NCI-H1092 (cell line): ENCODE measurements at places on chromosomes 2 and 18.
A peak's percentile ranks its signal among the peaks of the same experiment; 100 is the strongest.

GRCh38 chr2:164186591-164186990 lies 434.7 kb downstream of the GRB14 start:
- DNase-seq: peak; percentile 1

DNA sequence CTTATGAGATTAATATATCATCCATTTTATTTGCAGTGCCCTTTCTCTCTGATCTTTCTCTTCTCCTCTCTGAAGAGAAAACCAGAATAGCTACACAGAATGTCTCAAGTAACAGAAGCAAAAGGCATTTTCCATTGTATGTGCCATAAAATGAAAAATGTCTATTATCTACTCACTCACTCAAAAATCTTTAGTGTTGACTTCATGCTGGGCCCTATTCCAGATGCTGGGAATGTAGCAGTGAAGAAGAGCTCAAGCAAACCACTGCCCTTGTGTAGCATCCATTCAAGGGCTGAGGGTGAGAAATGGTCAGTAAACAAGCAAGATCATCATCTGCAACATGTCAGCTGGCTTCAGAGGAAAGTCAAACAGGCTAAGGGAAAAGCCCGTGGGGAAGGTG lies 427.7 kb downstream of the METTL4 start:
- DNase-seq: no peak

DNA sequence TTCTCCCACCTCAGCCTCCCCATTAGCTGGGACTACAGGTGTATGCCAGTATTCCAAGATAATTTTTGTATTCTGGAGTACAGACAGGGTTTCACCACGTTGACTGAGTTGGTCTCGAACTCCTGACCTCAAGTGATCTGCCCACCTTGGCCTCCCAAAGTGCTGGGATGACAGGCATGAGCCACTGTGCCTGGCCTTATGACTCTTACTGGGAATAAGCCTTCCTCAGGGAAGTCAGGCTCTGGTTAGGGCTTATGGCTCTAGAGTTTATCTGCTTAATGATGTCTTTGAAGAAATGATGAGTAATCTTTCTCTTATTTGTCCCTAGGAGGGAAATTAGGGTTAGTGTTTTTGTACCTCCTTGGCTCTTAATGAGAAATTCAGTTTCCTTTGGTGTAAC lies 187.7 kb downstream of the FAM210A start:
- DNase-seq: no peak

DNA sequence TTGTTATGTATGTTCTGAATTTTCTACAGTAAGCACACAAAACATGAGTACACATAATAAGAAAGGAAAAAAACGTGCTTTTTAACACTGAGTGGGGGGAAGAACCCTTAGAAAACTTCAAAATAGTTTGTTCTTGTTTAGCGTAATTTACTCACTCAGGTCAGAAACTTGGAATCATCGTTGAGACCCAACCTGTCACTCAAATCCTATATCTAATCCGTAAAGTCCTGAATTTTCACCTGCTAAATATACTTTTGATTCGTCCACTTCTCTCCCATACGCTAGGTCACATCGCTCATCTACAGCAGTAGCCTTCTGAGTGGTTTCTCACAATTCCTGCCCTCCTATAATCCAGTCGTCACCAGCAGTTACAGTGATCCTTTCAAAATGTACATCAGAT lies 767 bp downstream of the TPRKB start:
- DNase-seq: no peak

GRCh38 chr2:151614606-151615306 lies 119.5 kb downstream of the NEB start:
- DNase-seq: no peak

DNA sequence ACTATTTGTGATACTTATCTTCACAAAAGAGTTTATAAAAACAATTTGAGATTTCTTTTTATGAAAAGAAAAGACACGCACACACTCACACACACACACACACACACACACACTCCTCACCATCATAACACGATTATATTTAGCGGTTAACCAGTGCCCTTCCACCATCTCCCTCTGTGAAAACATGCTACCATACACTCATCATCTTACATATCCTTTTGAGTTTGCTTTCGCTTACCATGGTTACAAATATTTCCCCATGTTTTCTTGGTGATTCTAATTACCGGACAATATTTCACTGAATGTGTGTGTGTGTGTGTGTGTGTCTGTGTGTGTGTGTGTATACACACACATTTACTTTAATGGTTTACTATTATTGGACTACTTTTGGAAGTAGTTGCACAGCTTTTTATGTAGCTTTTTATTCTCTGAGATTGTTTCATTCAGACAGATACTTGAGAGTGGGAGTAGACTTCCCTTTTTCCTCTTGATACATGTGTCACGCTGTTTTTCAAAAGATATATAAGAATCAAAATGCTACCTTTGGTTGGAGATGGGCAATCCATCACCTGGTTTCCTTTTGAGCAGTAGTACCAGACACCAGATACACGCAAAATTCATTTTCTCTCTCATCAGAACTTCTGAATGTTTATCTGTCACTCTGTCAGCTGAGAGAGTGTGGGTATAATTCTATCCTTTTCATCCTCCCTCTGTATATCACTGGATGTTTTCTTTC lies 138.1 kb downstream of the SETBP1 start:
- no peak for DNase-seq

DNA sequence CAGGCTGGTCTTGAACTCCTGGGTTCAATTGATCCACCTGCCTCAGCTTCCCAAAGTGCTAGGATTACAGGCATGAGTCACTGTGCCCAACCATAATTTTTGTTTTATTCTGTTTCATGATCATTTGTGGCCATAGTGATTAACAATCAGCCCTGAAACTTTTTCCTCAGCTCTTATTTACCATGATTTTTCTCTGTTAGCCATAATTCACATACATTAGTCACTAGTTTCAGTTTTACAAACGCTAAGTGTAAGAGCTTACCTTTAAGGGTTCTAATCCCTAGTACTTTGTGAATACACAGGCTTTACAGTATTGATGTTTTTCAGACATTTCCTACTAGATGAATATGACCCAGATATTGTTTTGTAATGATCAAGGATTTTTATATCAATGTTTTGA lies 216.1 kb downstream of the DPP4 start:
- no peak for DNase-seq

GRCh38 chr2:128354161-128354560 lies 35.5 kb upstream of the HS6ST1 start:
- no peak for DNase-seq

GRCh38 chr2:170873035-170873692 lies 55.9 kb upstream of the GORASP2 start:
- DNase-seq: peak; percentile 66

- no peak for DNase-seq
Measured at GRCh38 chr2:221883976-221884375, 311.9 kb upstream of the EPHA4 start.

GRCh38 chr18:70337139-70337972 lies 48.5 kb downstream of the SOCS6 start:
- no peak for DNase-seq

GRCh38 chr2:29844713-29845326 lies 76.6 kb downstream of the ALK start:
- DNase-seq: no peak

DNA sequence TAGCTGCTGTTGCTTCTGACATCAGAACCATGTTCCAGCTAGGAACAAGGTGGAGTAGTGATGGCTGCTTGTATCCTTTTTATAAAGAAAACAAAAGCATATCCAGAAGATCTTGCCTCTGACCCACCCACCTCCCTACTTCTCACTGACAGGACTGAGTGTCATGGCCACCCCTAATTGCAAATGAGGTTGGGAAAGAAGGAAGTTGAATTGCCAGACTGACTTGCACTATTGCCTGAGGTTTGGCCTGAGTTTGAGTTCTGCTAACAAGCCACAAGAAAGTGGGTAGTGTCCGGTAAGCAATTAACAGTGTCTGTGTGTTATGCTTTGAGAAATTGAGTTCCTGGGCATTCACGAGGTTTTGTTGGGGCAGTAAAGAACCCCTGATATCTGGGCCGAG lies 22.8 kb downstream of the SGPP2 start:
- no peak for DNase-seq
